GM23338 (cell line): ENCODE measurements at places on chromosomes 7 and 10.

GRCh38 chr10:29586509-29586908 is 48.3 kb downstream of the SVIL start:
- no peak for DNase-seq

GRCh38 chr10:33483124-33483815 is 148.8 kb upstream of the NRP1 start:
- peak; percentile 29 for DNase-seq

DNA sequence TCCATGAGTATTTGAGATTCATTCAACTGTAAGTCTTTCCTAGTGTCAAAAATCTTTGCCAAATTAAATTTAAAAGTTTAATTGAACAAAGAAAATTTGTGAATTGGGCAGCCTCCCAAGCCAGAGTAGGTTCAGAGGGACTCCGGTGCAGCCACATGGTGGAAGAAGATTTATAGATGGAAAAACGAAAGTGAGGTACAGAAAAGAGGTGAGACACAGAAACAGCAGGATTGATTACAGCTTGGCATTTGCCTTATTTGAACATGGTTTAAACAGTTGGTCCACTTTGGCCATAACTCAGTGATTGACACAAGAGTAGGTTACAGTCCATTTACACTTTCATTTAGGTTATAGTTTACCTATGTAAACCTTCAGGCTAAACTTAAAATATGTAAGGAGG is 465.8 kb downstream of the ARL4A start:
- DNase-seq = no peak

DNA sequence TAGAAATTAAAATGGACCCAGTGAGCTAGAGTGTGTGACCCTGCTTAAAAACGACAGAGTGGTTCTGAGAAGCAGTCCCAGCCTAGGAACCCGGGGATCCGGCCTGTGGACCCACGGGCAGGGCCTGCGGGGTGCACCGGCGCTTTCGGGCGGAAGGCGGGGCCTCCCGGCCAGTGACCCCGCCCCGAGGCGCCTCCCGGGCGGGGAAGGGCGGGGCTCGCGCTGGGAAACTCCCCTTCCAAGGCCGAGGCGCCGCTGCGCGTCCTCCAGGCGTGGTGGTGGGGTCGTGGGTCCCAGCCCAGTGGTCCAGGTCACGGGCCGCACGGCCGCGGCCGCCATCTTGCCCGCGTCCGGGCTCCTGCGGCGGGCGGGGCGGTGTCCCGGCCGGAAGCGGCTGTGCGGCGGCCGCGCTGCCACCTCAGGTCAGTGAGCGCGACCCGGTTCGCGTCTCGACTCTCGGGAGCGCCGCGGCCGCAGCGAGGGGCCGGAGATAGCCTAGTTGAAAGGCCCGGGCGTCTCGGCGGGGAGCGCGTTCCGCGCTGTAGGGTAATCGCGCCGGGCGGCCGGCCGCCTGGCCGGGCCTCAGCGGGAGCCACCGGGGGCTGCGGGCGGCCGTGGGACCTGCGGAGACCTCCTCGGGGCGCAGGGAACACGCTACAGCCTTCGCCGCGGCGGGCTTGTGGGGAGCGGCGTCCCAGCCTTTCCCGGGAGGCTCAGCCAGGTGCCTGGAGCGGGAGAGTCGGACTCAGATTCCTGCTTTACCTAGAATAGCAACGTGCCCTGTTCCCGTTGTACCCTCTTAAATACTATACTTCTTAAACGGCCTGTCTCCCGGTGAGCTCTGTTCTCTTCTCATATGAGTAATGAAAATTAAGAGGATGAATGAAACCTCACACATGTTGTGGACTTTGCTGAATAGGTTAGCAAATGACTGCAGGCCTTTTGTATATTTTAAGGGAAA is at the start of gene MIOS:
TSS of gene MIOS (plus strand) at position 234 of the 961 bp plus-strand sequence. CDS start 5,592 bp downstream, outside the sequence.
- peak; percentile 82 for DNase-seq

DNA sequence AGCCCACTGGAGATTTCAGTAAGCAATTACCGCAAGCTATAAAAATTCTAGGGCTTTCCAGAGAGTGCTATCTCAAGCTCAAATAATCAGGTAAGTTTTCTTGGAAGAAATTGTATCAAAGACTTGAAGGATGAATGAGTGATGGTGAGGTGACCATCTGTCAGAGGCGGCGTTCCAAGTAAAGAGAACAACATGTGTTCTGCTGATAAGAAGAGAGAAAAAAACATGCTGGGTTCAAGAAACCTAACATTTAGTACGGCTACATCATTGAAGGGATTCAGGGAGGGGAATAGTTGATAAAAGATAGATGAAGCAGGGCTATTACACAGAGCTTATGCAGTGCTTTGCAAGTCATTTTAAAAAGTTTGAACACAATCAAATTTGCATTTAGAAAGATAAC is 100.7 kb downstream of the GNAI1 start:
- no peak for DNase-seq

DNA sequence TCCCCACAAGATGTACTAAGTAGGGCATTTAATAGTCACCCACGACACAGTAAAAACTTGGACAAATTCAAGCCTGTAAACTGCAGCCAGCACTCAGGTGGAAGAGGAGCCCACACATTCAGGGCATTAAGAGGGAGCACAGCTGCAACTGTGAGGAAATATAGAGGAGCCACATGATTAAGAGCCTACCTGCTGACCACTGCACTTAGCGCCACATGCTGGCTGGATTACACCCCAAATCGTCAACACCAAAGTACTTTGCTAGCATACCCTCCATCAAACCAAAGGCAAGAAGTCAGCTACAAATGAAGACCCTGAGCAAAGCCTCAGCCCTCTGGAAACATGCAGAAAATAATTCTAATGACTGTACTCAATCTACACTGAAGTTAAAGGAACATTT is 322.3 kb upstream of the PLXDC2 start:
- DNase-seq = peak; percentile 19

DNA sequence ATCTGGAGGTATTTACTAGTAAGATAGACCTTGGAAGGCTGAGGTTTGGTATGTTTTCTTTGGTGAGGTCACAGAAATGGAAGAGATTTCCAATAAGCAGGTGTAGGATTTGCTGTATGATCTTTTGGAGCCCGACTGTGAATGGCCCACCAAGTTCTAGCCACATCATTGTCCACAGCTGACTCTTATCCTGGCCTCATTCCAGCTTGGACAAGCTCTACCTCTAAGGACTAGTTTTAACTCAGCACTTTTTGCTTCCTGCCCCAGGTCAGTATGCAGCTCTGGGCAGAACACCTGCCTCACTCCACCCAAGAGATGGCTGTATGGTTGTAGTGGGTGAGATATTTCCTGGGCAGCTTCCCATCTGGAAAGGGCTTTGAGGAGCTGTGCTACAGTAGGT is 6.1 kb upstream of the CPA4 start:
- no peak for DNase-seq

DNA sequence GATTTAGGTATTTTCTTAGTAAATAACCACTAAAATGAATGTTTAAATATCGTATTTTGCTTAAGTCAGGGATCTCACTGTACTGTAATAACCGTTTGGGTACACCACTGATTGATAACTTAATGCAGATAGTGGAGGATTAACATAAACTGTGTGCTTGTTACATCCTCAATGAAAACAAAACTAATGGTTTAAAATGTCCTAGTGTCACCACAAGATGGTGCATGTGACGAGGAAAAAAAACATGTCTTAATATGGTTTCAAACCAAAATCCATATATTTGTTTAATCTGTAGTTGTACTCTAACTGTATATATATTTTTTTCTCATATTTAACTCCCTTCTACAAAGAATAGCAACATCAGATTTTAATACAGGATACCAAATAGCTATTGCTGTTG is 19.2 kb downstream of the ARMC10 start:
- DNase-seq = no peak

DNA sequence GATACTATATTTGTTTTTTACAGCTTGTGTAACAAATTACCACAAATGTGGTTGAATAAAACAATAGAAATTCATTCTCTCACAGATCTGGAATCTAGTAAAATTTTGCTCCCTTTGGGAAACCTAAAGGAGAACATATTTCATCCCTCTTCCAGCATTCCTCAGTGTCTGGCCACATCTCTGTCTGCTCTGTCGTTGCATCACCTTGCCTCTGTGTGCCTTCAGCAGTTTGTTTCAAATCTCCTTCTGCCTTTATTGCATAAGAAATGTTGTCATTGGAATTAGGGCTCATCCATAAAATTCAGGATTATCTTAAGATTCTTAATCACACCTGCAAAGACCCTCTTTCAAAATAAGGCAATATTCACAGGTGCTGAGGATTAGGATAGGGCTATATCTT is 14.5 kb downstream of the OR2A14 start:
- no peak for DNase-seq

DNA sequence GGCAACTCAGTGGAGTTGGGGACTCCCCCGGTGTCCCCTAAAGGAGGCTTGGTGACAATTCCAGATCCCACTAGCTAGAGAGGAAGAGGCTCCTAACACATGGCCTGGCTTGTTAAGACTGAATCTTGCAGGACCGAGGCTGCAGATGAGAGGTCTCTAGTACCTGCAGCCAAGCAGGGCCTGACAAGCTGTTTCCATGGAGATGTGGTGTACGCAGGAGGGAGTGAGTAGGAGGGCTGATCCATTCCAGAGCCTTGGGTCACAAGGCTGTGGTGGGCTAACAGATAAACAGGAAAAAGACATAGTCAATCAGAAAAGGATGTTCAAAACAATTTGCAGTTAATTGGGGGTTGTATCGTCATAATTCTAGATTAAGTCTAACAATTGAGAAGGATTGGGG is 77.3 kb upstream of the MKLN1 start:
- DNase-seq = peak; percentile 33
